ENCODE measurements at places on chromosomes 2 and 18.

DNA sequence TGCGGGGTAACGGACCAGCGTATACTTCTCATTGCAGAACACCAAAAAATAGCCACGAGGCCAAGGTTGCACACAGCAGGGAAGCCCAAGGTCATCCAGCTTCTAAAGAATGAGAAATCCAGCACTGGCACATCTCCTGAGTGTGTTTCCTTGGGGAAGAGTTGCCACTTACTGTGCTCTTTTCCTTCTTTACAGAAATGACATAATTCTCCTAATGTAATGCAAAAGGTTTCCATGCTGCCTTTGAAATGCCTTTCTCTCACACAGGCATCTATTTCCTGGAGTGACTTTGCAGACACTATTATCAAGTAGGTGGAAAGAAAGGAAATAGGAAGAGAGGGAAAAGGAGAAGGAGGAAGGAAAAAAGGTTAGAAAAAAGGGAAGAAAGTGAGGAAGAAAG is 862.1 kb upstream of the CELF4 start:
- DNase-seq = no peak

DNA sequence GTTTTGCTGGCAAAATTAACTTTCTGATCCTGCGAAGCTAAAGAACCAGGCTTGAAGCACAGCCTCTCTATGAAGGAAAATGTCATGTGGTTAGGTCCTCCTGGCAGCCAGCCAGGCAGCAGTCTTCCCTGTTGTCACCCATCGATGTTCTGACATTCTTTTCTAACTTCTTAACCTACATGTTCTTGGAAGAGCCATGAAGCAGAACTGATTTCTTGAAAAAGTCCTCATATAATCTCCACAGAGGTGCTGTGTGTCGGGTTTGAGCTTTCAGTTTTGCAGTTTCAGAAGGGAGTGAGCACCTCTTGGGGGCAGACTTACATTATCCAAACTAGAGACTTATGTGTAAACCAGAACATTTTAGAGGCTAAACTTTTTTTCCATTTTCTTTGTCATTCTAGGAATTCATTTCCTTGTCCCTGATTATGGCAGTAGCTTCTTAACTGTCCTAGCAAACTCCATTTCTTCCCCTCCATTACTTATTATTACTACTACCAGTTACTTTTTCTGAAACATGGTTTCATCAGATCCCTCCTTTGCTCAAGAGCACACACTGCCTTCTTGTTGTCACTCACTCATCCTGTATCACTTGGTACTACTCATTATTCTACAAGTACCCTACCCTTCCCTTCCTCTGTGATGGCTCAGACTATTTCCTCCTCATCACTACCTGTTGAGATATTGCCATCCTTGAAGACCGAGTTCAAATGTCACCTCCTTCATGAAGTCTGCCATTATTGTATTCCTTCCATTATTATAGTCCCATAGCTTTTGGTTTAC is 31.1 kb downstream of the DOK1 start:
- no peak for DNase-seq

GRCh38 chr18:5975111-5976002 is 80.0 kb upstream of the TMEM200C start:
- no peak for DNase-seq

DNA sequence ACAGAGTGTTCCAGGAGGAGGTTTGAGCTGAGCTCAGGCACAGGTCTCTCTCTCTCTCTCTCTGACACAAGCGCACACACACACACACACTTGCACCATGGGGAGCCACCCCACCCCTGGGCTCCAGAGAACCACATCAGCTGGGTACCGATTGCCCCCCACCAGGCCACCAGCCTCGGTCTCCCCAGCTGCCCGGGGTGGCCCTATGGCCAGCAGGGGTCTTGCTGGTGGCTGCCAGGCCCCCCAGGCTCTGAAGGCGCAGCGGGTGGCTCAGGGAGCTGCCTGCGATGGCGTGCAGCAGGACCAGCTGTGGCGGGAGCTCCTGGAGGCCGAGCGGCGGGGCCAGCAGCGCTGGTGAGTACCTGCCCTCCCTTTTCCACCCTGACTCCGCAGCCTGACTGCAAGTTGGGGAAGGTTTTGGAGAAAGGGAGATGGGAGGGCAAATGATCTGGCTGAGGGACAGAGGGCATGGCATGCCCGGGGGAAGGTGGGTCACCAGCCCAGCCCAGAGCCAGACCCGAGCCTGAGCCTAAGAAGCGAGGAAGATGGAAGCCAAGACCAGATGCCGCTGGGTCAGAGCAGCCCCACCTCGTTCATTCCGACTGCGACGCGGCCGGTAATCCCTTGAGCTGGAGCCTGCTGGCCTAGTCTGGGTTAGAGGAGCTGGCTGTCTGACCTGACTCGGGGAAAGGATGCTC is 21.9 kb upstream of the SLC66A3 start:
- DNase-seq = no peak

- DNase-seq = no peak
Measured at GRCh38 chr2:148031152-148031551, 10.3 kb downstream of the MBD5 start.

All from central memory CD8-positive, alpha-beta T cell (primary cell).